Tongue (tissue), 3 donors: ENCODE measurements at places on chromosomes 2 and 18.
A peak's percentile ranks its signal among the peaks of the same experiment; 100 is the strongest.

GRCh38 chr18:58520969-58521368, 107.9 kb downstream of the ALPK2 start:
- DNase-seq: no peak

- no peak for DNase-seq
These were observed 2.3 kb upstream of the KIF1A start for GRCh38 chr2:240822280-240822847.

DNA sequence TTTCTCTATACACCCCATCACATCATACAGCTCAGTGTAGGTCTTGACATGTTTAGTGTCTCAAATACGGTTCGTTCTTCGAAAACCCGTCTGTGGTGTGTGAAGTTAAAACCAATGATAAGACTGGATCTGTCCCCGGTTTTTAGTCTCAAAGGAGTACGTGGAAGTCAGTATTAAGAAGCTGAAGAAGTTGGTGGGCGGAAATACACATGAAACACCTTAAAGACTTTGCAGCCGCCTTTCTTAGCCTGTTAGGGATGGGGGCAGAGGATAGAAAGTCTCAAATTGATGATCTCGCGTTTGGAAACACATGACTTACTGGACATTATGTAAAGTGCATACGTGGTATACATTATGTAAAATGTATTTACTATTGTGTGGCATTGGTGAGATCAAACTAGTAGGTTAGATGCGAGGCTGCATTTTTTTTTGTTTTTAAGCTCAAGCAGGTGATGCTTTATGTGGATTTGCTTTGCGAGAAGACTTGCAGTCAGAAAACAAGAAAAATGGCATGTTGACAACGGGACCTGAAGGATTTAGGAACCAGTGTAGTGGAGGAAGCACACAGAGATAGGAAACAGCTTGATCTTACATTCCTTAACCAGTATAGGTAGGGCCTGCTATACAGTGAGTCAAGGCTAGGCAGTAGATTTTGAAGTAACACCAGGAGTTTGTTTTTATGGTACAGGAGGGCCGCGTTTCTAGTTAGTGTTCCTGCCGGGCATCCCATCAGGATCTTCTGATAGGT, 1.2 kb downstream of the CNOT11 start:
- DNase-seq: no peak

DNA sequence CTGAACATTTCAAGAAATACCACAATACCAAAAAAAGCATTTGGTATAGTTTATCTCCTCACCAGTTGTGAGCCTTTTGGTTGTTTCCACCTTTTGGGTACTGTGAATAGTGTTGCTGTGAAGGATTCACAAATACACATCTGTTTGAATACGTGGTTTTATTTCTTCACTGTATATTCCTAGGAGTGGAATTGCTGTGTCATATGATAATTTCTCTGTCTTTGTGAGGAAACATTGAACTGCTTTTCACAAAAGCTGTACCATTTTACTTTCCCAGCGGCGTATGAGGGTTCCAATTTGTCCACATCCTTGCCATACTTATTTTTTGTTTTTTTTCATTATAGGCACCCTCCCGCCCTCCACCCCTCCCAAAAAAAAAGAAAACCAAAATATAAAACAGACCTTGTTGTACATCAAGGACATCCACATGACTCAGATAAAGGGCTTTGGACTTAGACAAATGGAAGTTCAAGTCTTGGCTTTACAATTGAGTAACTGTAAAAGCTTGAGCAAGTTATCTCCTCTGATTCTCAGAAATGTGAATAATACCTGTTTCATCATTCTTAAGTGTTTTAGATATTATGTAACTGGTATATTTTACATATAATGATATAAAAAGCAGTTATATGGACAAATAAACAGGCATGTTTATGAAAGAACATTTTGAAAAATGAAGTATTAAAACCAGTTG, 19.0 kb downstream of the UBE2E3 start:
- no peak for DNase-seq

DNA sequence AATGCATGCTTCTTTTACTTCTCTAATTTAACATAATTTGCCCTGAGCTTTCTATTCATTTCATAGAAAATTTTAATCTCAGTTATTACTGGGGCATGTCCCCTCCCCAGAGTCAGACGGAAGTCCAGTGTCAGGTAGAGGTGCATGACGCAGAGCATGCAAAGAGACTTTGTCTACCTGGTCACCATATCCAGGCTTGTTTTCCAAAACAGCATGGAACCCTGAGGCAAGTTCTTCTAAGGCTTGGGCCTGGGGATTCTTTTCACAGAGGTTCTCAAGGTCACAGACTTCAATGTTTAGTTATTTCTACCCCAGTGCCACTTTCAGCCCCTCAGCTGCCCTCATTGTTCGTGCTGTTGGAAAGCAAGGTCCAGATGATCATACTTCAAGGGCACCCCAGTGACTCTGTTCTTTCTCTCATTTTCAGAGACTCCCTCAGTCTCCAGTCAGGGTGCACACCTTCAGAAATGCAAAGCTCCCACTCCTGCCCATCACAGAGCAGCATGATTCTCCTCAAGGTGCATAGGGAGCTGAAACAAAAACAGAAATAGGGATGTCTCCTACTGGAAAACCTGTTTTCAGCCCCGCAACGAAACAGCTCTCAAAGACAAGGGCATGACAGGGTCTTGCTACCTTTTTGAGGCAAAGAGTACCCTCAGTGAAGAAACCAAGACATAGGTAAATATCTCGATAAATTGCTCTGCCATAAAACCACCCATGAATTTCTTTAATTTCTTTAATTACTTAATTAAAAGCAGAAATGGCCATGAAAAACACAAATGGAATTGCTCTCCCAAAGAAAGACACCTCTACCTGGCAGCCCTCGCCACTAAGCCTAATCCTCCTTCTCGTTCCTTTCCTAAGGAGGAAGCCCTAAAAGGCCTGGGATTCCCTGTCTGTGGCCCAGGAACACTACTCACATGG, 9.5 kb upstream of the EVA1A start:
- no peak for DNase-seq

DNA sequence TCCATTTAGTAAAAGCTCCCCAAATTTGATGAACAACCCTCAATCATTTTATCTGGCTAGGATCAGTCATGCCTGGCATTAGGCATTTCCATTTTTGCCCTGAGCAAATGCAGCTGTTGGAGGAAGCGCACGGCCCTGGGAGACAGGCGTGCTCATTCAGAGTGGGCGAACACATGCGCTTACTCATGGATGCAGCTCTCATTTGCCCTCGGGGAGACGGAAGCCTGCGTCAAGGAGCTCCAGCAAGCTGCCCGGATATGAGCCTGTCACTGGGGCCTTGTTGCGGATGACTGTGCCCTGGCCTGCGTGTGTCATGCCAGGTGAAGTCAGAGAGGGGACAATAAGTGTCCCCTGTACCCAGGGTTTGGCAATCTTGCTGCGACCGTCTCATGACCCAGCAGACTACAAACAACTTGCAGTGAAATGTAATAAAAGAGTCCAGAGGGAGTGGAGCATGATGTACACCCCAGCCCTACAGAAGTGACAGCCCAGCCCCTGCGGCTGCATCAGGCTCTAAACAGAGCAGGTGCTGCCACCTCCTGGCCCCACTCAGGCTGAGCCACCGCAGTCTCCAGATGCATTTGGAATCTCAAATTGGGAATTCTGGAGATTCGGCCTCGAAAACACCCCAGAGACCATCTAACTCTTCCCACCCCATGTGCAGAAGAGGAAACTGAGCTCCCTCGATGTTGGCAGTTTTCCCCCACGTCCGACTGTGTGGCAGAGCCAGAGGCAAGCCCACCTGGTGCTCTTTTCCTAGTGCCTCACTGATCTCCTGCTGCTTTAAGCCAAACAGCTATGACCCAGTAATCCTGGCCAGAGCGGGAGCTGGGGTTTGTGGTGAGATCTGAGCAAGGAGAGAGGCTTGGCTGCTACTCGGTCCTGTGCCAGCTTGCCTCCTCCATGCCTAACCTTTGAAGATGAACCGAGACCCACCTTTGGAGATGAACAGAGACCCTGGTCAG, 105.0 kb upstream of the ALK start:
- DNase-seq: peak; percentile 77
